ENCODE measurements at places on chromosomes 5 and 9.

GRCh38 chr5:38045446-38045845 lies 205.6 kb upstream of the GDNF start:
- no peak for DNase-seq

DNA sequence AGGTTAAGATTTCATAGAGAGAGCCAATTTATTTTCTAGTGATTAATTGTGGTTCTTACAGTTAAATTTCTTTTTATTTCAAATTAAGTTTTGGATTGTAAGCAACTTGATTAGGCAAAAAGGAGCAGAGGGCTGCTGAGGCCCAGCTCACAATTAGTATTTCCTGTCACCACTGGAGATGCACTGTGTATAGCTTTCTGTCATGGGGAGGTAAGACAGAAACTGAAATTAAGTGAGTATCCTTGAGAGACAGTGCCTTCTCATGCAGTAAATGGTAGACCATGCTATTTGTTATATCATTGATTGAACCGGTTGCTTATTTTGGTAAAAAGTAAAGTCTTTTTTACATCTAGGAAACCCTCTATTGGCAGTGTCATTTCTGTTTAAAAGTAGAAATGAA lies 190.7 kb downstream of the CCDC171 start:
- no peak for DNase-seq

DNA sequence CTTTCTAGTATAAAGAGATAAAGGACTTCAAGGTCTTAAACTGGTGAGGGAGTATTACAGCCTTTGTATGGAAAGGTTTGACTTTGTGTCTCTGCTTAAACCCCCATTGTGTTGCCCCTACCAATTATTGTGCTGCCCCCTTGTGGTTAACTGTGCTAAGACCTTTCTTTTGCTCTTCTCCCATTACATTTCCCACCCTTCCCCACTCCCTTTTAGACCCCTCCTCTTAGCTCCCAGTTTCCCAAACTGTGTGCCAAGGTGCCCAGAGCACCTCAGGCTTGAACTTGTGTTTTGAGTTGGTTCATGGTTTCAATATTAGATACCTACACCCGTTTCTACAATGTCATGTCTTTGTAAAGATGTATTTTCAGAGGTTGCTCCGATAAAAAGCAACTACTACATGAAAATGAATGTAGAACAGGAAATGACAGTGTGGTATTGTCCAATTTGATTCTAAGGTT lies 2.9 kb downstream of the JAK2 start:
- peak; percentile 75 for DNase-seq

DNA sequence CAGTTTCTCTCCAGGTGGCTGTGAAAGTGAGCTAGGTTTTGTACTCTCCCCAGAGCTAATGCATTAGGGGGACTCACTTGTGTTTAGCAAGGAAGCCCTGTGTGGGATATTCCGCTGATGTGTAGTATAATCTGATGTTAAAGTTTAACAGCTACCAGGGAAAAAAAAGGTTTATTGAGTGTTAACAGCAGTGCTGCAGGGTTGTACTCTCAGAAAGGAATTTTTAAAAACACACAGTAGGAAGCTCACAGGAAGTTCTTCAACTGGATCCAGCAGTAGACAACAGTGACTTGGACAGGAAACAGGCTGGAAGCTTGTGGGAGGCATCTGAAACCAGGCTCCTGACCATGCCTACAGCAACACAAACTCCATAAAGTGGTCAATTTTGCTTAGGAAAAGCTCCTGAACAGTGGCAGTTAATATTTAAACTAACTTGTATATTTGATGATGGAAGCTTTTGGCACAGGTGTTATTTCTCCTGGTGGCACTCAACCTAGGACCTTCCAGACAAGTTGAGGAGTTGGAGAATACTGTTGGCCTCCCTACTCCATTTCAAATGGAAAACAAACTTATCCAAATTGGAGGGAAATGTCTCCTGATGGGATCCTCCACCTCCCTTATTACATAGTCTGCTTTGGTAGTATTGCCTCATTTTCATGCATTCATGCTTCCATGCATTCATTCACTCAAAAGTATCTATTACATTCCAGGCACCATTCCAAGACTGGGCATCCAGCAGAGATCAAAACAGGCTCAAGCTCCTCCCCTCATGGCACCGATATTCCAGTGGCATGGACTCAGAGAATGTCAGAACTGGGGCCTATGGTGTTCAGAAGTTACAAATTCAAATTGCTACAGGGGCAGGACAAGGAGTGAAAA lies 54.7 kb downstream of the FOXD1 start:
- no peak for DNase-seq

DNA sequence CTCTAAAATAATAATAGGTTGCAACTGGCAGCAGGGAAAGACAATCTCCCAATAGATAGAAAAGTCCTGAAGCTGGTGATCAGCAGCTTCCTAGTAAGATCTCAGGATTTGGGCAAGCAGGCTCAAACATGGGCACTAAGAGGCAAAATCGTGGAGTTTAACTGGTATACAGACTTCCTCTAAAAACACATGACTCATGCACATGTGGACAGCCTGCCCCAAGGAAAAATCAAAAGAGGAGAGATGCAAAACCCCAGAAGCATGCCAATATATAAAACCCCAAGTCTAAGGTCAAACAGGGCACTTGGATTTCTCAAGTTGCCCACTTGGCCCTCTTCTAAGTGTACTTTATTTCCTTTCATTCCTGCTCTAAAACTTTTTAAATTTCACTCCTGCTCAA lies 62.8 kb downstream of the CDKN2A start:
- no peak for DNase-seq

GRCh38 chr5:2270467-2270866 lies 387.7 kb upstream of the IRX4 start:
- DNase-seq: no peak

GRCh38 chr9:130433168-130433946 lies 11.4 kb upstream of the ASS1 start:
- peak; percentile 19 for DNase-seq

- no peak for DNase-seq
Observed at GRCh38 chr9:96524045-96524444, 74.1 kb downstream of the HABP4 start.

DNA sequence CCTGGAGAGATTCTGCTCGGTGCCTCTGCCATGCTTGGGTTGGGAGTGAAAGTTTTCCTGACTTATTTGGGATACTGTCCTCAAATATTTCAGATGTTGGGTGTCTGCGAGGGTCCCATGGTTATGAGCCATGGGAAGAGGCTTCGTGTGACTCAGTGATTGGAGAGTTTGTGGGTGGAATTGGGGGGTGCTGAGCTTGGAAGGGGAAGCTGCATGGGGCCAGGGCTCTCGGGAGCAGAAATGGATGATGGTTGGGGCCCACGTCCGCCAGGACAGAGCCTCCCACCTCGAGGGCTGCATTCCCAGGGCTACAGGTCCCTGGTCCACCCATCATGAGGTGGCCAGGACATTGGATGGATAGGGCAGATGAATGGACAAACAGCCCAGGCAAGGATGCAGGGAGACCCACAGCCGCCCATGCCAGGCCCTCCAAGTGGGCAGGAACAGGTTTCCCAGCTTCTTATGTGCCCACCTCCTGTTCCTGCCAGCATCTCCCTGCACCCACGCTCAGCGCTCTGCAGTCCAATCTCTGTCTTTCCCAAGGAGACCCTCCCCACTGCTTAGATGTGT lies 5.5 kb downstream of the OBP2B start:
- DNase-seq: no peak

DNA sequence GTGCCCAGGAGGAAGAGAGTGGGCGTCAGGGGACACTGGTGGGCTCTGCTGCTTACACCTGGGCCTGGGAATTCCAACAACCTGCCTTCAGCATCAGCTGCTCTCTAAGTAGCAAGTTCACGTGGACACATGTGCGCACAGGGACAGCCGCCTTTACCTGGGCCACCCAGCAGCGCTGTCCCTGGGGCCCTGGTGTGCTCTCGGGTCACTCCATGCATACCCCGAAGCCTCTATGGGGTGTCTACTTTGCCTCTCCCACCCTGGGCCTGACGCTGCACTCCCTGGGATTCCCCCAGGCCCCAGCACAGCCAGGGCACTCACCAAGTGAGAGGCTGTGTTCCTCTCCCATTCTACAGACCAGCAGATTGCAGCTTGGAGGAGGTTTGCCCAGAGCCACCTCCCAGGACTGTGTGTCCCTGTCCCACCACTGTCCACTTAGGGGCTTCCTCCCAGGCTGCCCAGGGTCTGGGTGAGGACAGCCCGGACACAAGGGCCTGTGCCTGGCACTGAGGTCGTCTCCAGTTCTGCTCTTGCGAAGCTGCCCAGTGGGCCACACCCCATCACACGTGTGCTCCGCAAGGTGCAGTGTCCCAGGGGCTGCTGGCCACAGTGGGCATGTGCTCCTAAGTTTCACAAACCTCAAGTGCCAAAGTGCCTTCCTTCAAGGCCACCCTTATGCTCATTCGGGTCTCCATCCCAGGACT lies 5.9 kb downstream of the NINJ1 start:
- no peak for DNase-seq

- no peak for DNase-seq
Observed at GRCh38 chr5:51632793-51633192, 249.5 kb downstream of the ISL1 start.

DNA sequence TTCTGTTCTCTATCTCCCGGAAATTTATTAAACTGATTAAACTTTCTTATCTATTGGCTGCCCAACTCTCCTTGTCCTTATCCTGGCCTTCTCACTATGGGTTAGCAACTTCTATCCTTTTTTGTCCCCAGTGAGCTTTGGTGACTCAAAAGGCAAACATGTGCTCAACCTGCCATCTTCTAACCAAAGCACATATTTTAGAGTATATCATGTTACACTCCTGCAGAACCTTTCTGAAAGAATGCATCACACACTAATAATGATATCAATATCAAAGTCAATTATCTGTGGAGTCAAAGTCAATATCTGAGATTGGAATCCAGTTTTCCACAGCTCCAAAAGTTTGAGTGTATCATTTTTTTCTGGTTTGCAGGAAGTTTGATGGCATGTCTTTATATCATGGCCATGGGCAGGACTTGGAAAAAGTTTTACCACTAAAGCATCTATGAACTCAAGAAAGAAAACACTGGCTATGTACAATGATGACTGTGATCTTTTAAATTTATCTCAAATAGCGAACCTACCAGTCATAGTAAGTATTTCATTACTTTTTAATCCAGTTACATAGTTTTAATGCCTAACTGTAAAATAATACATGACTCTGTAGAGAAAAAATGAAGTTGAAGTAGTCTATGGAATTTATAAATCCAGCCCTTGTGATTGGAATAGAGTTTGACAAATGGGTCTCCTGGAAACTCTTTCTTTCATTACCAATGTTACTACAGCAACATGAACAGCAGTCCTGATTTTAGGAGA lies 166.8 kb downstream of the DROSHA start:
- no peak for DNase-seq

- DNase-seq: no peak
Observed at GRCh38 chr5:179467441-179467840, 82.9 kb upstream of the RUFY1 start.

DNA sequence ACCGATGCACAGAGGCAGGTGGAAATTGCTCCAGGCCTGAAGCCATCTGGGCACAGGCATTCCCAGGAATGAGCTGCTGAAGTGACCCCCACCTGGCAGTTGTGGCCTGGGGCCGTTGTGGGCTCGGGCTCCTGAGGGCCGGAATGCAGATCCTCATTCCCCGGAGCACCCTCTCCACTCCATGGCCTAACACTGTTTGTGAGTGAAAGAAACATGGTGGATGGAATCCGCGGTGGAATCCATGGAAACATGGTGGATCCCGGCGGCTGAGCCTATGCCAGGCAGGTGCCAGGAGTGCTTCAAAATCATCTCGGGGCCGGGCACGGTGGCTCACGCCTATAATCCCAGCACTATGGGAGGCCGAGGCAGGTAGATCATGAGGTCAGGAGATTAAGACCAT lies 3.6 kb upstream of the SARDH start:
- DNase-seq: no peak

GRCh38 chr5:65696892-65697291 lies 25.0 kb downstream of the SGTB start:
- no peak for DNase-seq

- DNase-seq: no peak
Observed at GRCh38 chr5:170151097-170151831, 45.6 kb downstream of the FOXI1 start.

DNA sequence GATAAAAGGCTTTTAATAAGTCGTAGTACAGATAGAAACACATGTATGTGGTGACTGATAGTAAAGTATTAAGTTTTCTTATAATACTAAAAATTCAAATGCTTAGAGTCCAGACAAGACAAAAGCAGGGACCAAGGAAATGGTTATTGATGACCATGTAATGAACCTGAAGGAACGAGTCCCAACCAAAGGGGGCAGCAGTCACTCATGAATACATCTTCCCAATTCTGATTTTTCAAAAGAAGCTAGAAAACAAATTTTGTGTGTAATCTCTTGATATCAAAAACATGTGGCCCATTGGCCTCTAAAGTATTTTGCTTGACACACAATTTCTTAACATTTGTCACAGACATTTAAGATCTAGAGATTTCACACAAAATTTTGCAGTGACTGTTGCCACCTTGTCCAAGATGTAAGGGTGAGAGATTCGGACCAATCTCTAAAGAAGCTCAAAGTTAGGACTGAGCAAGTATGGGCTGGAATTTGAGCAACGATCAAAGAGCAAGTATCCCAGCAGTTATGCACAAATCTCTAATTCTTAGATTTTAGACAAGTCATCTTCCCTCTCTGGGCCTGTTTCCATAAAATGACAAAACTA lies 66.8 kb downstream of the ARL15 start:
- DNase-seq: peak; percentile 42

DNA sequence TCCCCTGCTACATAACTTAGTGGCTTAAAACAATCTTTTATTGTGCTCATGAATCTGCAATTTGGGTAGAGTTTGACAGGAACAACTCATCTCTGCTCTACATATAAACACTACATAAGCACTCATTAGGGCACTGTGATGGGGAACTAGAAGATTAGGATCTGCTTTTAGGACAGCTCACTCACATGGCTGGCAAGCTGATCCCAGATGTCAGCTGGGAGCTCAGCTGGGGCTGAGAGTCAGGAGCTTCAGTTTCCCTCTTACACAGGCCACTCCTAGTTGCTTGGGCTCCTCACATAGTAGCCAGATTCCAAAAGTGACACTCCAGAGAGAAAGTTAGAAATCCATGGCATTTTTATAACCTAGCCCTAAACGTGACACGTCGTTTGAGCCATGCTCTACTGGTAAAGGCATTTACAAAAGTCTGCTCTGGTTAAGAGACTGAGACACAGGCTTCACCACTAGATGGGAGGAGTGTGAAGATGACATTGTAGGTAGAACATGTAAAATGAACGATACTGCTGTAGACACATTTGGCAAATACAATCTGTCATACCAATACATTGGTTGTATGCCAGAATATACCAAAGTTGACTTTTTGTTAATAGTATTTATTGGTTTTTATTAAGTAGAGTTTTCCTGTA lies 23.6 kb downstream of the SCAI start:
- peak; percentile 35 for DNase-seq

GRCh38 chr9:93308158-93308602 lies 124.2 kb downstream of the WNK2 start:
- no peak for DNase-seq

DNA sequence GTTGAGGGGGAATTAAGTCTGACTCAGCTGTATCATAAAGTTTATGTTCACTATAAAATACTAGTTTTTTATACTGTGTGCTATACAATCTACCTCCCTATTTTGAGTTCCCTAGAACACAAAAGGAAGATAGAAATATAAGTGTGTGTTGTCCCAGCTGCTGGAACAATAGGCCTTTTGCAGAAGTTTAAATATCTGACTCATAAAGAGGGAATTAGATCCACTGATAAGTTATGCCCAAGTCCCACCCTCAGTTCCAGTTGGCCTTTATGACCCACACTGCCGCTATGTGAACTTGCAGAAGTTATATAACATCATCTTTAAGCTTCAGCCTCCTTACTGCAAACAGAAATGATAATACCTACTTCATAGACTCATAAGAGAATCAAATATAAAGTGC lies 88.5 kb upstream of the DAB2 start:
- no peak for DNase-seq

Data from CD4-positive, alpha-beta T cell treated with Interleukin-10 for 1 hour (primary cell).